Calu3 (cell line): ENCODE measurements at places on chromosomes 2 and 18.
A peak's percentile ranks its signal among the peaks of the same experiment; 100 is the strongest.

DNA sequence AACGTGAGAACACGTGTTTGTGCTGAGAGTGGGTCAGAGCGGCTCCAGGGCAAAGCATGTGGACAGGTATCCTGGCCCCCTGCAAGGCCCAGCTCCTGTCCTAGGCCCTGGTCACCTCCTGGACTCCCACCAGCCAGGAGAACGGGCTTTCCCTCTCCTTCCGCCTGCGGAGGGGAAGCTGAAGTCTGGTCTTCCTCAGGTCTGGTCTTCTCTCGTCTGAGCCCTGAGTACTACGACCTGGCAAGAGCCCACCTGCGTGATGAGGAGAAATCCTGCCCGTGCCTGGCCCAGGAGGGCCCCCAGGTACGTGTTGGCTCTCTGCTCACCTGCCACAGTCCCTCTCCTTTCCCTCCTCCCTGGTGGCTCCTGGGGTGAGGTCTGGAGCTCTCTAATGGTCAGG is 963 bp downstream of the GNLY start:
- DNase-seq, result no peak

GRCh38 chr2:85981579-85982247 is 92.9 kb upstream of the ST3GAL5 start:
- DNase-seq, result no peak

- DNase-seq, result no peak
These were observed 88.8 kb downstream of the CDC42EP3 start for GRCh38 chr2:37582481-37583220.

- no peak for DNase-seq
These were observed 62.1 kb downstream of the GBX2 start for GRCh38 chr2:236105955-236106607.

DNA sequence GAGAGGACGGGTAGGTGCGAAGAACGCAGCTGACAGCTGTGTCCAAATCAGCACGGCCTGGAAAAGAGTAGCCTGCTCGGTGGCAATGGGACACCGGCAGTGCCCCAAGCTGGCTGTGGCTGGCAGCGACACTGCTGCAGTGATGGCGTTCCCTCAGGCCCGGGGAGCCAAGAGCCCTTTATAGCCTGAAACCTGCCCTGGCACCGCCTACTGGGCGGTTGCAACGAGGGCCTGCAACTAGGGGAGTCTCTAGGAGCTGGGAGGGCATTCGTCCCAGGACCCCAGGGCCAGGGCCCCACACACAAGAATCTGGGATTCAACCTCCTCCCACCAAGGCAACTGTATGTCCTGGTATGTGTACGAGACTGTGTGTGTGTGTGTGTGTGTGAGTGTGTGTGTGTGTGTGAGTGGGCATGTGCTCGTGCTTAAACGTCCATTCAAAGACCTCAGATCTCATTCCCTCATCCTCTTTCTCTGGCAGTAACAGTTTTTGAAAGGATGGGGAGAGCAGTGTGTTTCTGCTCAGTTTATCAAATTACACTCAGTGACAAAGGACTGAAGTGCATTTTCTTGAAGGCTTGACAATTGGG is 6.8 kb upstream of the CYP26B1 start:
- no peak for DNase-seq

- DNase-seq, result no peak
These were observed 7.1 kb downstream of the RNF125 start for GRCh38 chr18:32025744-32026143.

GRCh38 chr18:57518533-57518932 is 68.0 kb downstream of the FECH start:
- no peak for DNase-seq

GRCh38 chr2:158965641-158966040 is 2.8 kb upstream of the TANC1 start:
- no peak for DNase-seq

GRCh38 chr2:234164493-234165413 is 114.3 kb downstream of the SPP2 start:
- DNase-seq, result no peak

DNA sequence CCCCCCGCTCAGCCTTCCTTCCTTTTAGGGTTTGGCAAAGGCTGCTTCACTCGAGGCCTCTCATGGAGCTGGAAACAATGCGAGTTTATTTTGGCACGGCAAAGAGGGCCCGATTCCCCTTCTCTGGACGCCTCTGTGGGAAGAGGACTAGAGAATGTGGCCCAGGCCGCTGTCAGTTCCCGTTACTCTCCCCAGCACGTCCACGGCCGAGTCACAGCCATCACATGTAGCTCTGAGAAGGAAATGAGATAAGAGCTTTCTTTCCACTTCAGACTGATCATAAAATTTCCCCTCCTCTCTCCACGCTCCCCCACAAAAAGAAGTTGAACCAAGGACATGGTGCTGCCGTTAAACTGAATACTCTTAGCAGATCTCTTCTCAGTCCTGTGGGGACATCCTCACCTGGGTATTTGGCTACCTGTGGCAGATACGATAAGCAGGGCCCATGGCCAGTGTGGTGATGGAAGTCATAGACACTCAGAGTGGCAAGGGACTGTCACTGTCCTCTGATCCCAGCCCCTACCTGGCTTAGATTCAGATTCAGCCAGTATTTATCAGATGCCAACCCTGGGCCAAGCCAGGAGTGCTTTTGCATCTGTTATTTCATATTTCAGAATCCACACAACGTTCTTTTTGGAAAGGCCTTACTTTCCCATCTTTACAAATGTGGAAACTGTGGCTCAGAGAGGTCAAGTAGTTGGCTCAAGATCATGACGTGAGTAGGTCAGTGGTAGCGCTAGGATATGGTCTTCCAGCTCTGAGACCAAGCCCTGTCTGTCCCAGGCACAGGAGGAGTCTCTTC is 101.2 kb downstream of the MCFD2 start:
- DNase-seq, result no peak

DNA sequence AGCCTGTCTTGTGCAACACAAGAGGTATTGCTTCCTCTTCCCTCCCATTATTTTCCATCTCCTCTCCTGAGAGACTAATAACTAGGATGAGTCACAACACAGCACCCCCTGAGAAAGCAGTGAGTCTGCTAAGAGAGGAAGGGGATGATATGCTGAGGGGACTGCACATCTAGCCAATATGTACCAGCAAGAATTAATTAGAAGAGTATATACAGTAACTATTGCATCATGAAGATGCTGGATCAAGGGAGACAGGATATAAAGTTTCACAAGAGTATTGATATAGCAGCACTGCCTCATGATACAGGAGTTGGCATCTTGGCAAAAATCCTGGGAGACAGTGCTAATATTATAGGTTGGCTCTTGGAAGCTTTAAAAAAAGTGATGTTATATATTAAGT is 289.9 kb upstream of the RBMS1 start:
- DNase-seq, result no peak

DNA sequence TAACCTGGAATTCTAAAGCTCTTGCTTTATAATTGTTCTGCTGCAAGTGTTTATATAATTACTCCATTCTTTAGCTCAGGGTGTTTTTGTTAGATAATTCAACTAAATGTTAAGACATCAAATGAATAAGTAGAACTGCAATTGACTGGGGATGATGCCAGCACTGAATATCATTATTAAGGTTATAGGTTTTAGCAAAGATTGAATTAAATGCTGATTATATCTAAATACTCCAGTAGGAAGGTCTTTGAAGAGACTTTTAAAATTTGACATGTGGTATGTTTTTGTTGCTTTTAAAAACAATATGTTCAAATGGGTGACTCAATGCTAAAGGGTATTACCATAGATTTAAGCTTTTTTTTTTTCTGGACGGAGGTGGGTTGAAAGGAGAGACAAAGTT is 170.1 kb upstream of the THUMPD2 start:
- no peak for DNase-seq

DNA sequence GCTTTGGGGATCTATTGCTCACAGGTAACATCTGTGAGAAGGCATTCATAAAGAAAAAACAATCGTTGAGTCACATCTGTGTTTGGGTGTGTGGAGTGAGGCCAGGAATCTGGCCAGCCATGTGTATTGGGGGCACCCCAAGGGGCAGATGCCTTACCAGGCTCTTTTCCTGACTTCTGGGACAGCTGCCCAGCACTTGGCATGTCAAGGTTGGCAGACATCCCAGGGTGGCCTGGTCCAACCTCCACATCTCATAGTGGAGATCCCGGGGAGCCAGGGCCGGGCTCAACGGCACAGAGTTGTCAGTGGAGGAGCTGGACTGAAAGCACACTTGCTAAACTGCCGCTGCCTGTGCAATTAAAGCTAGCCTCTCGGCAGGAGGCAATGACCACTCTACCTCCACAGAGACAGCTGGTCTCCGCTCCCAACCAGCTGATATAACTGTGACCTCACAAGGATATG is 75.3 kb upstream of the MGAT4A start:
- peak; percentile 16 for DNase-seq

DNA sequence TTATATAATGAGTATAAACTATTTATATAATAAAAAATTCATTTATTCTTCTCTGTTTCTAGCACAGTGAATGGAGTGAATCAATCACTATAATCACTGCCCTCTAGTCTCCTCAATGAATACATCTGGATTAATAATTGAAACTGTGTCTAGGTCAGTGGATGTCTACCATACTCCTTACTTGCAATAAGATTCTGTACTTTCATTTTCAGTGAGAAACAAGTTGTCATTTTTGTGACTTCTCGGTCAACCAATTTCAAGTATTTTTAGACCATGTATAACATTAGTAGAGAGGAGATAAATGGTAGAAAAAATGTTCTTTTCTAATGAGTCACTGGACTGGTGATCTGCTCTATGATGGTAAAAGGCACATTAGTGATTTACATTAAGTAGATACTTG is 799.6 kb upstream of the CHAC2 start:
- no peak for DNase-seq

- no peak for DNase-seq
These were observed 131.3 kb downstream of the TPO start for GRCh38 chr2:1544478-1545069.

DNA sequence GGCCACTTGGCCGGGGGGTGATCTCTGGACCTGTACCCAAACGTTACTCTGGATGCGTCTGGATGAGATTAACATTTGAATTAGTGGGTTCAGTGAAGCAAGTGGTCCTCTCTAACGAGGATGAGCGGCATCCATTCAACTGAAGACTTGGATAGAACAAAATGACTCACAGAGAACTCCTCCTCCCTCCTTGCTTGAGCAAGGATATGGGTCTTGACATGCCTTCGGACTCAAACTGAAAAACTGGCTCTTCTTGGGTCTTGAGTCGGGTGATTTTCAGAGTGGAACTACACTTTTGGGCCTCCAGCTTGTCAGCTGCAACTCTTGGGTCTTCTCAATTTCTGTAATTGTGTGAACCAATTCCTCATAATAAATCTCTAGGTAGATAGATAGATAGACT is 47.2 kb downstream of the NETO1 start:
- no peak for DNase-seq

DNA sequence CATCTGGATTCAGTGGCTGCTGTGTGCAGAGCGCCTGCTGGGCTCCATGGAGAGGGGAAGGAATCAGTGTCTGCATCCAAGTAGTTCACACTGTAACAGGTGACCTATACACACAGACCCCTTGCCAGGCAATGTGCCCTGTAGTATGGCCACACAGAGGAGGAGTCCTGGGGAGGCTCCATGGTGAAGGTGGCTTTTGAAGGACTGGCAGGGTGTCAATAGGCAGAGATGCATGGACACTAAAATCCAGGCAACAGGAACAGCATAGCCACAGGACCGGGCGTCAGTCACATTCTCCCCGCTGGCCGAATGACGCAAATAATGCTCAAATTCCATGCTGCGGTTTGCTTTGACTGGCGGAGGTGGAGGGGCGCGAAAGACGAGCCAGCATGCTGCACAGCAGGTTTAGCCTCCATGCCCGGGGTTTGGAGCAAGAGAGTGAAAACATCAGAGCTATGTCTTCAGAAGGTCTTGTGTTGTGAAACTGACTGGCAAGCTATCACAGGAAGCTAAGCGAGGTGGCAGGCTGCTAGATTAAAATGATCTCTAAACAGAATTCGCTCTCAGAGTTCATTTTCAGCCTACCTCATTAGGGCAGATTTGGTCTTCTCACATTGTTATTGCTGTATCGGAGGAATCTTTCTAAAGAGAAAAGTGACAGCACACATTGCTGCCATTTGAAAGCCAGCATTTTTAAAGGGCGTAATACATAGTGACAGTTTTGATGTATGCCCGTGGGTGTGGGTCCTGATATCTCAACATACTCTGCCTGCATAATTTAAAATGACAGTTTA is 1.2 kb upstream of the CHMP1B start:
- peak; percentile 79 for DNase-seq

GRCh38 chr18:63997606-63998005 is 27.7 kb downstream of the SERPINB8 start:
- DNase-seq, result no peak

DNA sequence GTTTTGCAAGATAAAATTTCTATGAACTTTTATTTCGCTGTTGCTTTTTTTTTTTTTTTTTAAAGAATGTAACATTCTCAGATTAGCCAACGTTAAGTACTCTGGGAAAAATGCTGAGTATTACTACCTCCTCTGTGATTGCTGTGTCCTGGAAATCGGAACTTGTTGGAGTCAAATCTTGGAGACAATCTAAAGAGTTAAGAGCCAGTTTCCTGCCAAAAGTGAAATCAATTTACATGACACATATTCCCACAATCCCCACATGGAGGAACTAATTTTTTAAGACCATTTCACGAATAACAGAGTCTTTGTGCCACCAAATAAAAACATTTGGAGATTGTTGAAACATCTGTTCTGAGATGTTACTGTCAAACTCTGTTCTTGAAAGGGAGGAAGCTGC is 127.8 kb downstream of the MEP1B start:
- DNase-seq, result no peak

- DNase-seq, result no peak
These were observed 22.4 kb upstream of the PMAIP1 start for GRCh38 chr18:59877361-59877760.

- DNase-seq, result no peak
These were observed 4.3 kb downstream of the DHX57 start for GRCh38 chr2:38871432-38871831.
